Tongue (tissue), 3 donors: ENCODE measurements at places on chromosomes 1 and 21.
A peak's percentile ranks its signal among the peaks of the same experiment; 100 is the strongest.

GRCh38 chr21:34800797-34801518 is 132.2 kb downstream of the CLIC6 start:
- no peak for DNase-seq

DNA sequence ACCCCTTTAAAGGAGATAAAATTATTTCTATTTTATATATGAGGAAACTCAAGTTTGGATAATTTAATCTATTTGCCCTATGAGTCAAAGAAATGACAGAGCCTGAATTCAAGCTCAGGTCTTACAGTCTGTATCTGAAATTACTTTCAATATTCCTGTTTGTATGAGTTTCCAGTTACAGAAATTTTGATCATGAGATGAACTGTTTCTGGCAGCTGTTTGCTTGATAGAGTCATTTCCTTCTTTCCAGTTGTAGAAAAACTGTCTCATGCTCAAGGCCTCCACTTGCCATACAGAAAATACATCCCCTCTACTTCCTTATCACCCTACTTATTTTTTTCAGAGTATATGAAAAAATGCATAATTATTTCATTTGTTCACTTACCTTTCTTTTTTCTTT is 87.6 kb downstream of the PTPRC start:
- no peak for DNase-seq

DNA sequence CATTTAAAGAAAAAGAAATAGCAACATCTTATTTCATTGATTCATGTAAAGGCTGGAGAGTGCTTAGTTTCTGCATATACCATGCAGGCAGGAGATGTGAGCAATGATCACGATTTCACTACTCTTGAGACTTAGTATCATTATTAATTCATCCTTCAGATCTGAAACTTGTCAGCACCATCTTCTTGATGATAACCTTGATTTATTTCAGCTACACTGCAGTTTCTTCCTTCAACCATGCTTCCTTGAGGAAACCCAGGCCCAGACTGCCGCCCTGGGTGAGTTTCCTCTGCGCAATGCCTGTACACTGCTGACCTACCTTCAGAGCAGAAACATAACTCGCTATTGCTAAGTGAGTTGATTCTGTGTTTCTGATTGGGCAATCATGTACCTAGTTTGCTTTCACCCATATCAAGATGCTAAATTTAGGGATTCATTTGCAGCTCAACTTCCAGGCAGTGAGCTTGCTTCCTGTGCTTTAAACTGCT is 13.5 kb upstream of the BCL10 start:
- no peak for DNase-seq

DNA sequence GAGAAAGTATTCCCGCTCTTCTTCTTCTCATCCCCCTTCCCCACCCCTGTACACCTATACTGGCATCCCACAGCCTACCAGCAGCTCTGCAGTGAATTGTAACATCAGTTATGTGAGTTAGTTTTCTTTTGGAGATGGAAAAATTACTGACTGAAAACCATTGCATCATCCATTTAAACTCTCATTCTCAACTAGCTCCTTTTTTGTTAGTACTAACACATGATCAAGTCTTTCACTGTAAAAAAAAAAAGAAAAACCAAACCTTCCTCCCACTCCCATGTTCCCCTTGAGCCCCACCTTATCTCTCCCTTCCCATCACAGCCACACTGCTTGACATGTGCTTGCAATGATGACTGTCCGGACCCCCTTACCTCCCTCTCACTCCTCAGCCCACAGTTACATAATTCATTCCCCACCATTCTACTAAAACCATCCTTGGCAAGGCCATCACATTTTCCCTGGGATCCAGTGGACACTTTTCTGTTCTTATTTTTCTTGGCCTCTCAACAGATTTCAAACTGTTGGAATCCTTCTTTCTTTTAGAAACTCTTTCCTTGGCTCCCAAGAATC is 23.2 kb upstream of the RAVER2 start:
- no peak for DNase-seq

DNA sequence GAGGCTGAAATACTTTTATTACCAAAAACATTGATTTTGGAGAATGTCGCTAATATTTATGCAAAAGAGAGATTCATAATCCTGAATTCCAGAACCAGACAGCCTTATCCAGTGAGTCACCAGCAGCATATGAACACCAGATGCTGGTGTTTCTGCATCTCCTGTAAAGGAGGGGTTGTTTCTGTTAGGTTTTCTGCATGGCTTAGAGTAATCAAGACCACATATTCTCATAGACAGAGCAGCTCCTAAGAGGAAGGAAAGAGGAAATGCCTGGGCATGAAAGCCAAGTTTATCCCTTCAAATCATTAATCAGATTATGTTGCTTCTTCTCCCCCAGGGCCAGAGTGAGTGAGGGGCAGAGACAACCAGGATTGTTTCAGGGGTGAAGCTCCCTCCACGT is 86.2 kb downstream of the NGF start:
- DNase-seq: peak; percentile 73

- DNase-seq: no peak
Observed at GRCh38 chr1:110638556-110638955, 32.4 kb upstream of the KCNA2 start.

DNA sequence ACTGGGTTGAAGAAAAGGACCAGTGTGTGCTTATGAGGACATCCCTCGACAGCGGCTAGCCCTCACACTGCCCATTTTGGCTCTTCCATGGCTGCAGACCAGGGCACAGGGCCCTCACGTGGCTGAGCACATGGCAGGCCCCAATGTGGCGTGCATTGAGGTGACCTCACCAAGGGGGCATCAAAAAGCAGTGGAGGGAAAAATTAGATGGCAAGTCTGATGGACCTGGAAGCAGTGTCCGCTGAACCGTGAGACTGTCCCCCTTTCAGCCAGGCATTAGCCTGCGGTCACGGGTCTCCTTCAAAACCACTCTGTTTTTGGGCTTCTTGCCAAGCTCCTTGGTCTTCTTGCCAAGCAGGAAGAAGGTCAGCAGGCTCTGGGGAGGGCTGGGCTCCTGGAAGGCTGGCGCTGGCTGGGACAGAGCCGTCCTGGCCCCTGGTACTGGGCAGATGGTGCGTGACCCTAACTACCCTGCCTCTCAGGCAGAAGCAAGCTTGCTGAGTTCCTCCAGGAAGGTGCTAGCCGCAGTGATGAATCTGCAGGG is 30.8 kb downstream of the TRIM67 start:
- DNase-seq: peak; percentile 41

- DNase-seq: no peak
Observed at GRCh38 chr1:44693900-44694299, 19.4 kb downstream of the ARMH1 start.

DNA sequence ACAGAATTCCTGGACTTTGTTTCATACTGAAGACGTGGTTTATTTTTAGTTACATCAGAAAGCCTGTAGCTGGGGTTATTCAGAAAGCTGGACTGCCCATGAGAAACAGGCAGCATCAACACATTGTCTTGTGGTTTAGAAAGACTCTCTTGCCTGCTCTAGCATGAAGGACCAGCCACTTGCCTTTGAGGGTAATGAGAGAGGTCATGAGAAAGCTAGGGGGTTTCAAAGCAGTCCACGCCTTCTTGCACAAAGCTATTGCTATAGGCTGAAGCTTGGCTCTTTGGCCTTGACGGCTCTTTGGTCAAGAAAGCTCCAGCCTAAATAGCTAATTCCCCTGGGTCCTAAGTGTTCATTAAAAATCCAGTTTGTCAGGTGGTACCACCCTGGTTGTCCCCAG is 208.1 kb downstream of the PRDM2 start:
- DNase-seq: no peak

- DNase-seq: peak; percentile 33
Observed at GRCh38 chr1:62882201-62883104, 98.5 kb downstream of the ATG4C start.

DNA sequence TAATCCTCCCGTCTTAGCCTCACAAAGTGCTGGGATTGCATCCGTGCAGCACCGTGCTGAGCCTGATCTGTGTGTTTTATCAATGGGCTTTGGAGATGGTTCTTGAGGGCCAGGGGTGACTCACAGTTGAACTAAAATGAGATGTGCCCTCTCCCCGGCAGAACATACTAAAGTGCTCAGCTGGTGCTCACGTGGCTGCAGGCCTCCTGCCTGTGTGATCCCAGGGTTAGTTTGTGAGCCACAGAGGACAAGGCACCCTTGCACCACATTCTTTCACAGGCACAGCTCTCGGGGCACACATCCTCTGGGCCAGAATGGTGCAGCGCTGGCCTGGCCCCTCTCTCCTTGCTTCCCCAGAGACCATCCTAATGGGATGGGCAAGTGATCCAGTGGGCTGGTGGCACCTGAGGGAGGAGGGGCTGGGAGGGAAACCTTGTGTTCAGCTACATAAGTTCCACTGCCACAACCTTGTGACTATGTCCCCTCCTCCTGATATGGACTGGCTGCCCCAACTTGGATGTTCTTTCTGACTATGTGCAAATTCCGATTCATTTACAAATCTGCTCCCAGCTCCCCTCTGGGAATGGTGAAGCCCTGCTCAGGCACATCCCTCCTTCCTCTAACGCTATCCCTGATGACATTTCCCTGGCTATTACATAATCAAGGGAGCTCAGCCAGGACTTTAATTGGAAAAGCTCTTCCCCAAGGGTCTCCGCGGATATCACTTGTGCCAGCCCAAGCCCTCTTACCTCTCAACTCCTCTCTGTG is 197.0 kb upstream of the EDN2 start:
- DNase-seq: no peak

DNA sequence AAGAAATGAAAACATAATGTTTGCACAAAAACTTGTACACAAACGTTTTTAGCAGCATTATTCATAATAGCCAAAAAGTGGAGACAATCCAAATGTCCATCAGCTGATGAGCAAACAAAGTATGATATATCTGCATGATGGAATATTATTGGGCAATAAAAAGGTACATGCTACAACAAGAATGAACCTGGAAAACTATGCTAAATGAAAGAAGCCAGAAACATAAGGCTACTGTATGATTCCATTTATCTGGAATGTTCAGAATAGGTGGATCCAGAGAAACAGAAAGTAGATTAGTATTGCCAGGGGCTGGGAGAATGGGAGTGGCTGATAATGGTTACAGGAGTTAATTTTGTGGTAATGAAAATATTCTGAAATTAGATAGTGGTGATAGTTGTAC is 19.0 kb downstream of the FBXO28 start:
- DNase-seq: no peak

DNA sequence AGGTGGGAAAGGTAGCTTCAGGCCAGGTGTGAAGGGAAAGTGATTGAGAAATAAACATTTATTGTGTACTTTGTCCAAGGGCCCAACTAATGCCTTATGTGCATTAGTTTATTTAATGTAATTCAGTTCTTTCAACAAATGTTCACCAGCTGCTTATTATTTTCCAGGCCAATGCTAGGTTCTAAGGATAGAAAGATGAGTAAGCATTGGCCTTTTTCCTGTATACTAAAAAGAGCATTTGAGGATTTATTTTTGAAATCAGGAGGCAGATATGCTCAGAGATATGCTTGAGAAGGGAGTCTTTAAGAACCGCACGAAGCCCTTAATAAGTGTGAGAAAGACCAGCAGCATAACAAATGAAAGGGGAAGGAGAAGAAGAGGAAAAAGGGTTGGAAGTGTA is 32.0 kb downstream of the CLCA1 start:
- DNase-seq: no peak

DNA sequence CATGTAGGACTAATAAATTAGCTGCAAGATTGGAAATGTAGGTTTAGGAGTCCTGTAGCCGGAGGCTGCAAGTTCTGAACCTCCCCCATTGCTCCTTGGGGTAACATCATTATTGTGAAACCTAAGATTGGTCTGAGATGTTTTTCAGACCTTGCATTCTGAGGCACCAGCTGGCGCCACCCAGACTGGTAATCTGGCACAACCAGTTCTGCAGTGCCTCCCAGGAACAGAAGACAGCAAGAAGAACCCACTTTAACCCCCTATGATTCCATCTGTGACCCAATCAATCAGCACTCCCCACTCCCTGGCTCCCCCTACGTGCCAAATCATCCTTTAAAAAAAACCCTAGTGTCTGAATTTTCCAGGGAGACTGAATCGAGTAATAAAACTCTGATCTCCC is 11.6 kb upstream of the DNAJC6 start:
- DNase-seq: no peak

- DNase-seq: peak; percentile 66
Observed at GRCh38 chr1:117128323-117129079, 7.0 kb upstream of the TRIM45 start.

DNA sequence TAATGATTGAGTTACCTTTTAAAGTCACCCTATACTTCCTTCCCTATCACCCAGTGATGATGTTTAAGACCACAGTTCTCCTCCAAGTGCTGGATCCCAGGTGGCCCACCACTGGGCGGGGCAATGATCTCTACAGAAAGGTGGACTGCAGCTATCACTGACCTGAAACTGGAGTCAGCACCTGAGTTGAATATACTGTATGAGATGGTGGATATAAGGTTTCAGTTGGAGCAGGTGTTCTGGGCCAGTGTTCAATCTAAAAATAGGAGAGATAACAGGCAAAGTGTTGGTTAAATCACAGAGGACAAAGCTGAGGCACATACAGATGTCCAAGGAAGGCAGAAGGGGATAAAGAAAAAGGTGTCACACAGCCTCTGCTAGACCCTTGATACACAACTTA is 96.6 kb downstream of the SIPA1L2 start:
- DNase-seq: no peak
